ELF-1 (cell line): ENCODE measurements at places on chromosomes 2 and 18.

- no peak for DNase-seq
Observed at GRCh38 chr2:189411860-189412259, 29.4 kb upstream of the WDR75 start.

- DNase-seq = no peak
Observed at GRCh38 chr18:47781561-47781960, 148.9 kb downstream of the SMAD2 start.

GRCh38 chr2:240290432-240291336, 144.8 kb upstream of the GPC1 start:
- DNase-seq = no peak

DNA sequence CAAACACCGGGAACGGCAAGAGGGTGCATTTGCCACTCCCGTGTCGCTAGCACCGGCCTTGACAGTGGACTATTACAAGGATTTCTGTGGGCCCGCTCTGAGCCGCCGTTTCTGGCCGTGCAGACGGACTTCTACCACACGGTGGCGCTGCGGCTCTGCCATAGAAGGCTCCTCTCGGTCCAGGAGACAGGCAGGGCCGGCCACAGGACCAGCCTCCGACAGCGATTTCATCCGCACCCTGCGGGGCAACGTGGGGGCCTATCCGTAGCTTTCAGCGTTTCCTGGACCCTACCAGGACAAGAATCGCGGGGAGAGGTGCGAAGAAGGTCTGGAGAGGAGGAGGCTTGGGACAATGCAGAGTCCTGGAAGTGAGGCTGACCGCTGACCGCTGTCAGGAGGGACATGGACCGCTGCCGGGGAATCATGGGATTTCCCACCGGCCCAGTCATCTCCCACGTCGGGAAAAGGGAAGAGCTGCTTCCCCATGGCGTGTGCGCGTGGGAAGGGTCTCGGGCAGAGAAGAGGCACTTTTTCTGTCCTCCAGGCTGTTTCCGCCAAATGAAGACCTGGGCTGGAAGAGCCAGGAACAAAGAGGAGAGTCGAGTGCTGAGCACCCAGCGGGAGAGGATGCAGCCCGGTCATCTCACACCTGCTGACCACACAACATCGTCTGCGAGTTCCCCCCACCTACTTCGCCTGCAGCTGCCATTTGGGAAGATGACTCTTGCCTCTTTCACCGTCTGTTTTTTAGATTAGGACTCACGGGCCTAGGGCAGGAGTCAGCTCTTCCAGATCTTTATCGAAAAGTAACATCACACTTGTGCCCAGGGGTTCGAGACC, 35.5 kb upstream of the HAAO start:
- DNase-seq = peak; percentile 91
